ENCODE measurements at places on chromosomes 3 and 15. TPM values are rescaled to one million over a fixed set of nuclear protein-coding genes. Genes with fewer than 3 reads are reported as not detected.

The SCAMP5 gene
- 1.8 TPM for total RNA-seq

The IFT122 gene
- total RNA-seq = 8.9 TPM

The SPINK8 gene
- total RNA-seq = not detected

The OR5K2 gene
- not detected for total RNA-seq

The OXSR1 gene
- 47.4 TPM for total RNA-seq

The WDR93 gene
- total RNA-seq = not detected

The ARRDC4 gene
- 2.2 TPM for total RNA-seq

The C3orf62 gene
- total RNA-seq = 5.5 TPM

The GPR149 gene
- not detected for total RNA-seq

The DCLK3 gene
- not detected for total RNA-seq

The CYP11A1 gene
- total RNA-seq = 0.41 TPM

The C3orf20 gene
- total RNA-seq = 0.08 TPM

The CCDC50 gene
- 8.6 TPM for total RNA-seq

The LPCAT4 gene
- 28.7 TPM for total RNA-seq

The PSTPIP1 gene
- 92.1 TPM for total RNA-seq

The CCDC33 gene
- not detected for total RNA-seq

The FGD5 gene
- not detected for total RNA-seq

The ARL14 gene
- not detected for total RNA-seq

The TGM5 gene
- total RNA-seq = not detected

The CADPS gene
- total RNA-seq = not detected

The TMOD3 gene
- total RNA-seq = 47.4 TPM

The CHRFAM7A gene
- 0.90 TPM for total RNA-seq

The NANOGP8 gene
- not detected for total RNA-seq

The NPAP1 gene
- not detected for total RNA-seq

The MUSTN1 gene
- 1.2 TPM for total RNA-seq

The PLD1 gene
- total RNA-seq = 0.66 TPM

The GLDN gene
- 0.18 TPM for total RNA-seq

The GNB5 gene
- total RNA-seq = 10.0 TPM

The HYAL1 gene
- 0.82 TPM for total RNA-seq

The GOLGA6A gene
- total RNA-seq = not detected

The IL17RB gene
- total RNA-seq = 0.73 TPM

The CRABP1 gene
- total RNA-seq = not detected
